ENCODE measurements at places on chromosomes 5 and 9. TPM values are rescaled to one million over a fixed set of nuclear protein-coding genes. Genes with fewer than 3 reads are reported as not detected.

The RELL2 gene
- 6.7 TPM for total RNA-seq

The FBN2 gene
- 937 TPM for total RNA-seq

The PSMB7 gene
- total RNA-seq, result 116 TPM

The MAMDC4 gene
- 1.1 TPM for total RNA-seq

The ANXA2R gene
- 3.6 TPM for total RNA-seq

The OR1J2 gene
- 0.24 TPM for total RNA-seq

The PPP1R2B gene
- under 0.01 TPM for total RNA-seq
